ENCODE measurements at places on chromosomes 6 and 20. TPM values are rescaled to one million over a fixed set of nuclear protein-coding genes. Genes with fewer than 3 reads are reported as not detected.

The DEFB124 gene
- not detected for total RNA-seq

The FNDC1 gene
- total RNA-seq, result not detected

The UBE2C gene
- total RNA-seq, result 206 TPM

- peaks cover 54% of the 10 kb centered on the region for H3K4me1 ChIP-seq
- peak overlapping the region; percentile 84 for H3K27ac ChIP-seq
- peaks cover 3% of the 10 kb centered on the region for H3K36me3 ChIP-seq
- no peak for DNase-seq
- peak overlapping the region; percentile 87 for H3K4me3 ChIP-seq
Measured at GRCh38 chr6:28864326-28864923, 59.4 kb downstream of the TRIM27 start.

- DNase-seq, result no peak
- peaks cover 4% of the 10 kb centered on the region for H3K36me3 ChIP-seq
- no peak overlapping the region for H3K27ac ChIP-seq
- H3K27me3 ChIP-seq, result peaks cover 11% of the 10 kb centered on the region
Measured at GRCh38 chr6:163786995-163787671, 372.6 kb downstream of the QKI start.

All from activated CD8-positive, alpha-beta memory T cell treated with anti-CD3 and anti-CD28 coated beads, Interleukin-2, amount 10 ng/mL, durations not matched to agents 7 days and 5 days (primary cell).